ENCODE measurements at places on chromosomes 1 and 21.

DNA sequence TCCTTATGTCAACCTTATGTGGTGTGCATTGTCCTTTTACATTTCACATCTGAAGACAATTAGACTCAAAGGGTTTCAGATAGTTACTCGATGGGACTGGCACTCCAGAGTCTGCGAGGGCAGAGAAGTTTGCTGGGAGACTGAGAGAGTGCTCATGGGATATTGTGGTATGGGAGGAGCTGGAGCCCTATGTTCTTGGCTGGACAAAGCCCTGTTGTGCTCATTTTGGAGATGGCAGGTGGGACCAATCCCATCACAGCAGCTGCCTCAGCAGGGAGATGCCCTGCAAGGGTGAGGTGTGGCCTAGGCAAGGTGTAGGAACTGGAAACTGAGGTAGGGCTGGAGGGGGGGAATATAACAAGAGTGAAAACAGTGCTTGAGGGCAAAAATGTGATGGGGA is 43.5 kb upstream of the CRNN start:
- no peak for DNase-seq

DNA sequence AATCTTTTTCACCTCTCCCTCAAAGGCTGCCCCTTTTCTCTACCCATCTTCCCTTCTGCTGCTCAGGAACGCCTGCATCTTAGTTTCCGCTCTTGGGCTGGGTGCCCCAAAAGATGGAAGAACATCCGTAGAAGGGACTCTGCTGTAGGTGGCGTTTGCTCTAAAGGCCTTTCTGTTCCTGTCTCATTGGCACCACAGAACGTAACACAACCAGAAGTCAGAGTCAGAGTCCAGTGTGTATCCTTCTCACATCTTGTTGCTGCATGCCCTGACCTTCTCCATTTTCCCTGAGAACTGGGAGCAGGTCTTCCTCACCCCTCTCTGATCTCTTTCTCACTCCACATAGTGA is 103.3 kb downstream of the RNF220 start:
- DNase-seq, result no peak

DNA sequence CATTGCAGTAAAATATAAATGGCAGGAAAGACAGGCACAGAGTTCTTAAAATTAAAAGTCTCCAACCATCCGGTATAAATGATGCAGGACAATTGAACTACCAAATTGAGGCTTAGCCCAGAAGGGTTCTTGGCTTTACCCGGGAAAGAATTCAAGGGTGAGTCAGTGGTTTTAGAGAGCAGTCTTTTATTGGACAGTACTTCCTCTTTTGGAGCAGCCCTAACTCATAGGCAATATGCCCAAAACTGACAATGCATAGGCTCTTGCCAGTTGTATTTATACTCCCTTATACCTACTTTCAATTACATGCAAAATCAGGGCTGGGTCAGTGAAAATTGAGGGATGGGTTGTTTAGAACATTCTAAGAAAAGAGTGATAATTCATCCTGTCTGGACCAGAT is 1628.9 kb upstream of the PRMT6 start:
- peak; percentile 37 for DNase-seq

DNA sequence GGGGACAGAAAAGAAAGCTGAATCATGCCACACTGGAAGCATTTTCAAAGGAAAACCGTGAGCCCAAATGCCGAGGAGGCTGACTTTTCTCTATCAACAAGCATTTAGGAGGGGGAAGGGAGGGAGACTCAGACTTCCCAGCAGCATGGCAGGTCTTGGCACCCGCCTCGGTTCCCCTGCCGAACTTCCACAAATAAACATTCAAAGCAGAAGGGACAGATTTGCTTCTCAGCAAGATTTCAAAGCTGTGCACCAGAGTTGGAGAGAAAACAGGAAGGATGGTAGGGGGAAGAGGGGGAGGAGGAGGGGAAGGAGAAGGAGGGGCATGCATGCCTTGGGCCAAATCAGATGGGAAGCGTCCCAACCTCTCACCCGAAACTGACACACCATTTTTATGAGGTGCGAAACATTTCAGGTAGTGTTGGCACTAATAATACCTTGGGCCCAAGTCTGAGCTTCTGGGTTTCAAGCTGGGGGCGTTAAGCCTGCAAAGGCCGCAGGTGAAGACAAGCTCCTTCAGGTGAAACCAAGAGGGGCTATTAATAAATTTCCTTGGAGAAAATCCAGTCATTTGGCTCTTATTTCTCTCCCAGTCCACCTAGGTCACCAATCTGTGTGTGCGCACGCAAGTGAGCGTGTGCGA is 26.4 kb downstream of the ABCA4 start:
- DNase-seq, result no peak
